Stimulated activated naive B cell treated with anti-CD40 and anti-IgM and Interleukin-4, amounts not matched to agents 10 μg/mL and 1 μg/mL and 100 μg/mL, for 72 hours (primary cell): ENCODE measurements at places on chromosomes 7 and 10.
A peak's percentile ranks its signal among the peaks of the same experiment; 100 is the strongest.

DNA sequence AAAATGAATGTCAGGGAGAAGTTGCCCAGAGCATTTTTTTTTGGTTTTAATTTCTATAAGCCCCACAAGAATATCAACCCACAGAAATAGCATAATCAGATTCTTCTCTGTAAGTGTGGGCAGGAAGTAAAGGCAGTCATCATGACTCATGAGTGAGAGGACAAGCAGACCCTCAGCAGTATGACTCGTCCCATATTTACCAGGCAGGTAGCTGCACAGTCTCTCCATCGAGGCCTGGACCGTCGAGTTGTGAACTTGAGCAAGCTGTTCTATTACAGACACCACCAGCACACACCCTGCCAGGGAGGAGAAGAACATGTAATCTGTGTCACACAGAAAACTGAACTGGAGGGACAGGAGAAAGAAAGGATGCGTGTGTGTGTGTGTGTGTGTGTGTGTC lies 37.8 kb downstream of the AOAH start:
- no peak for DNase-seq
- no peaks in the 10 kb centered on the region for H3K36me3 ChIP-seq
- no peak overlapping the region for H3K27ac ChIP-seq
- H3K4me1 ChIP-seq, result peaks cover 18% of the 10 kb centered on the region
- no peaks in the 10 kb centered on the region for H3K27me3 ChIP-seq

DNA sequence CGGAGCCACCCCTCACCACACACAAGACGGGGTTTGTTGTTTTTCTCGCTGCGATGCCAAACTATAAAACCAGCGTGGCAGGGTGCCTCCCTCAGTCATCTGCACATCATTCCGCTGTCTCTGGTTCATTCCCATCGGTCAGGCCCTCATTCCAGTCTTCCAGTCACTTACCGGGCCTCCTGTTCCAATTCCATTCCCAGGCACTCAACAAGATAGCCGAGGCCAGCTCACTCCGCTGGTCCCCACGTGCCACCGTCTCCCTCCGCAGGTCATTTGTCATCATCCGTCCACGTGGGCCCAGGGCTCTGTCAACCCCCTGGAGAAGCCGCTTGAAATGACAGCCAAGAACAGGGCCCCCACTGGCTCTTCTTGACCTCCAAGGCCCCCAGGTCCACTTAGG lies 6.1 kb upstream of the TMEM184A start:
- peaks cover 28% of the 10 kb centered on the region for H3K36me3 ChIP-seq
- H3K27me3 ChIP-seq, result no peaks in the 10 kb centered on the region
- H3K4me3 ChIP-seq, result no peak overlapping the region
- no peak for DNase-seq
- peaks cover 3% of the 10 kb centered on the region for H3K4me1 ChIP-seq

DNA sequence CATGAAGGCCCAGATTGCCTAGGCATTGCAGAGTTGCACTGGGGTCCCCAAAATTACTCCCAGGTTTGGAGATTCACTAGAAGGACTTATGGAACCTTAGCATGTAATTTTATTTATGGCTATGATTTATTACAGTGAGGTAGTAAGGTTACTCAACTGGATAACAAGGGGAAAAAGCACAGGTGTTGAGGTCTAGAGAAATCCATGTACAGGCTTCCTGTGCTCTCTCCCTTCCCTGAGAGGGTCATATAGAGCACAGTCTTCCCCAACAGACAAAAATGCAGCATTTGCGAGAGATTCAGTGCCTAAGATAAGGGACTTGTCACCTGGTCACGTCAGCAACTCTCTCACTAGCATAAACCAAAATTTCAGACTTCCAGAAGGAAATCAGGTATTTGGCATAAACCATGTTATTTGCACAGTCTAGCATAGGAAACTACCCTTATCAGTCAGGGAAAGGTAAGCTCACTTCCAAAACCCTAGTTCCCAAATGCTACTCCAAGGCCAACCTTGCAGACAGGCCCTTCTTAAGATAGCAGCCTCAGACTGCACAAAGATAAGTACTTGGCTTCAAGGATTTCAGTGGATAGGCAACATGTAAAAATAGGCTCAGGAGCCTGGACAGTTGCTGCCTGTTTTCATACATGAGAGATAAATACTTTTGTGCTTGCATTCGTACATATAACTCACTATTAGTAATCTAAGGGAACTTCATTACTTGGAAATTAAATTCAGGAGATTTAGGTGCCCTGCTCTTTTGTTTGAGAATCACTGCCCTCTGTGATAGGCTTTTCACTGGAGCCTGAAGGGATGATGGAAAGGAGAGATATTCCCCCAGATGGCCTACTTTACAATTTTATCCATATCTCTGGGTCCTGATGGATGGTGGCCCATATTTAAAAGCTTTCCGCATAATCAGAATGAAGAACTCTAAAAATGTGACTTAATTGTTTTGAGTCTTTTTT lies 378.4 kb upstream of the LRGUK start:
- H3K36me3 ChIP-seq, result peaks cover 4% of the 10 kb centered on the region
- H3K4me1 ChIP-seq, result no peaks in the 10 kb centered on the region
- H3K27ac ChIP-seq, result no peak overlapping the region

DNA sequence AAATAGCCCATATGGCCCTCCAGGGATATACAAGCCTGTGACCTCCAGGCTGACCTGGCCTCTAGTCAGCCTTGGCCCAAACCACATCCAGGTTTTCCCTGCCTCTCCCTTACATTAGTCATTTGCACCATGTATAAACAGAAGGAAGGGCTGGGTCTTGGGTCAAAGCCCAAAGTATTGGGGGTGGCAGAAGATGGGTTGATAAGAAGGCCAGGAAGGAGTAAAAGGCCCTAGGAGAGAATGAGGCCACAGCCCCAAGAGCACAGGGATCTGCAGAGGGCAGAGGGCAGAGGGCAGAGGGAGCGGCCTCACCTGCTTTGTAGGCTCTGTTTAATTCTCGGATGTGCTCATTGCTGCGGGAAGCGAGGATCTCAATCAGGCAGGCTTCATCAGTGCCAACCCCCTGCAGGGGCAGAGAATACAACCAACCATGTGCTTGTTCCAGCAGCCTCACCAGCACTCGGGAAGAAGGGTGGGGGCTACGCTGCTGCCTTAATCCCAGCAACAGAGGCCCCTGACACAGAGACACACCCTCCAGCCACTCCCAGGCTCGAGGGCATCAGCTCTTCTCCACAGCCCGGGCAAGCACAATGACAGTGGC lies 31.3 kb downstream of the PLAC9 start:
- no peak overlapping the region for H3K4me3 ChIP-seq
- no peak for DNase-seq
- H3K27ac ChIP-seq, result peak overlapping the region; percentile 67
- no peaks in the 10 kb centered on the region for H3K27me3 ChIP-seq
- peaks cover 29% of the 10 kb centered on the region for H3K4me1 ChIP-seq
- peaks cover 57% of the 10 kb centered on the region for H3K36me3 ChIP-seq

- no peaks in the 10 kb centered on the region for H3K36me3 ChIP-seq
- H3K27ac ChIP-seq, result no peak overlapping the region
- no peaks in the 10 kb centered on the region for H3K27me3 ChIP-seq
- no peaks in the 10 kb centered on the region for H3K4me1 ChIP-seq
- no peak overlapping the region for H3K4me3 ChIP-seq
Observed at GRCh38 chr10:84825330-84825729, 496.9 kb downstream of the CCSER2 start.

DNA sequence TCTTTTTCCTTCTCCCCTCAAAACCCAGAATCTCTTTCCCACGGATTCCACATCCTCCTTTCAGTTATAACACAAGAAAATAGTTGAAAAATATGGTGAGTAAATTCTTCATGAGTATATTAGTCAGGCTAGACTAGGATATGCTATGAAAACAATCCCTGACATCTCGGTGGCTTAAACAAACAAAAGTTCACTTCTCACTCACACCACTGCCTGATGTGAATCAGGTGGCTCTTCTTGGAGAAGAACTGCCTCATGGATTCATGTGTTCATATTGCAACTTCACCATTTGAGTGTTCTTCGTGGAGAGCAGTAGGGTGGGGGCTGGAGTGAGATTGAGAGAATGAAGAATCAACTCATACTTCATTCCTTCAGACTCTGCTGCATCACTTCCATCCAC lies 204.1 kb downstream of the PHF14 start:
- no peak for DNase-seq
- no peaks in the 10 kb centered on the region for H3K27me3 ChIP-seq
- H3K4me1 ChIP-seq, result no peaks in the 10 kb centered on the region
- no peak overlapping the region for H3K4me3 ChIP-seq
- no peaks in the 10 kb centered on the region for H3K36me3 ChIP-seq

GRCh38 chr10:86600296-86600695 lies 54.1 kb upstream of the OPN4 start:
- no peak overlapping the region for H3K27ac ChIP-seq
- no peaks in the 10 kb centered on the region for H3K4me1 ChIP-seq
- no peaks in the 10 kb centered on the region for H3K36me3 ChIP-seq
